ENCODE measurements at places on chromosomes 7 and 10.

DNA sequence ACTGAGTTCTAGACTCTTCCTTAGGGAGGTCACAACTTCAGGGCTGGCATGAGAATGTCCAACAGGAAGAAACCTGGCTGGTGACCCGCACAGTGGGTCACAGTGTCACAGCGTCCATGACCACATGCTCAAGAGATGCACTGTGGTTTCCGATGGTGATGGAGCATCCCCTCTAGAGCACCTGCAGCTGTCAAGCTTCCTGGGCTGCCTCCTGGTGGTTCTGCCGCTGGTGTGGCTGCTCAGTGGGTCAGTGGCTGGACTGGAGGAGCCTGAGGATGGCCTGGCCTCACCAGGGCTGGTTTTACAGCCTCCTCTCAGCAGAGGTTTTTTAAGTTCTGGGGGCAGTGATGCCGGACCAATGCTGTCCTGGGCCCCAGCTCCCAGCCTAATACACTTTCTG, 149.3 kb downstream of the SH3PXD2A start:
- DNase-seq: no peak

DNA sequence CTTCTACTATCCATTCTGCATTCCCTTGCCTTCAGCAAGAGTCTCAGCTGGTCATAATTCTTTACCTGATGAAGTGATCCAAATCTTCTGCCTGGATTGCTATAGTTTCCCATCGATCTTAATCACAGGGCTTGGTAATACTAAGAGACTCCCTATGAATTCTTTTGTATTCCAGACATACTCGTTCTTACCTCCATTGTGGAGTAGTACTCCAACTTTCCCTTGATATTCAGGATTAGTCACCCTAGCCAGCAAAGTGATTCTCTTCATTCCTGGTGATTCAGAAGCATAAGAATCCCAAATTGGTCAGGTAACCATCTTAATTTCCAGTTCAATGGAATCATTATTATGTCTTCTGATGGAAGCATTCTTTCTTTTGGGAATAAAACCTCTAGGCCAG, 96.7 kb downstream of the TWIST1 start:
- DNase-seq: no peak

- DNase-seq: no peak
Measured at GRCh38 chr7:54946764-54947163, 72.1 kb upstream of the EGFR start.

GRCh38 chr7:12741951-12742575, 54.6 kb downstream of the ARL4A start:
- DNase-seq: no peak

GRCh38 chr7:158008267-158008666, 579.4 kb downstream of the PTPRN2 start:
- no peak for DNase-seq

- DNase-seq: peak; percentile 44
Measured at GRCh38 chr7:2354939-2355704, 495 bp downstream of the EIF3B start.

GRCh38 chr10:21524526-21525366, 736 bp downstream of the SKIDA1 start:
- DNase-seq: no peak

DNA sequence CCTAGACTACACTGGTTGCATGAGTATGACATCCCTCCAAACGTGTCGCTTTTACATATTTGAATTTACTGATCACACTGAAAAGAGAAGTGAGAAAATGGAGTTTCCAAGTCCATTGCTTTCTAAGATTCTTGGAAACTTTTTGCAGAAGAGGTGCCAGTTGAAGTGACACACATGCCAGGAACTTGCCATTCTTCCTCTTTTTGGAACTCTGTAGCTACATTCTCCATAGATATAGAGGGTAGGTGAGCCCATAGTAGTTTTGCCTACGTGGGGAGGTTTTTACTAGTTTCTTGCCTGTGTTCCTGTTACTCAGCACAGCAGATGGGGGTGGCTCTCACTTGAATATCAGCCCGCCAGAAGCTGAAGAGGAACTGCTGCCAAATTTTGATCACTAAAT, 286.6 kb upstream of the NRP1 start:
- DNase-seq: no peak

Measured in GM13977 (cell line).